ENCODE measurements at places on chromosomes 5 and 9.

DNA sequence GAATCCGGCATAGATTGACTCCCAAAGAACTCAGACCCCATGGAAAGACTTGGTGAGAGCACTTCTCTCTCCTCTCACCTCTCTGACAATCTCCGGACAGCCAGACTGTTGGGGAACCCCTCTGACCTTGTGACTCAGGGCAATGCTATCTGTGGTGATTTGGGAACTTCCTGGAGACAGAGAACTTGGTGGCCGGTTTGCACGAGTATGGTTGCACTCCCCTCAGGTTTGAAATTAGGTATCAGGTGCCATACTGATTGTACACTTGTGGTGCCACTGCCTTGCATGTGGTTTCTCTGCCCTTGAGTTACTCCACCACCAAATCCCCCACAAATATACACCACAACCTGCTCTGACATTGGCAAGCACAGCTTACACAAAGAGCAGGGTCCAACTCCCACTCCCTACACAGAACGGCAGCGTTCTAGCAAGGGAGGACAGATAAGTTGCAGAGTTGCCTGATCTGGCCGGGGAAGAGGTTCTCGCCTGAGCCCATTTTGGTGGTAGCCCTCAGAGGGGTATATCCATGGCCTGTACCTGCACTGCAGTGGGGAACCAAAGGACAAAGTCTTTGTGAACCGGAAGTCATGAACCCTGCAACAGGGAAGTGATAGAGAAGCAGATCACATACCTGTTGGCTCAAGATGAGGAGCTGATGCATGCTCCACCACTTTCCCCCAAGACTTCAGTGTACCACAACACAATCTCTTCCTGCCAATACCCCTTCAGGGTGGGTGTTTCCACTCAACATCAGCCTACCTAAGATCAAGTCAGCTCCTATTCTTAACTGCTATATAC is 255.1 kb downstream of the MCTP1 start:
- DNase-seq = no peak

- no peak for DNase-seq
Observed at GRCh38 chr5:132405646-132406045, 36.1 kb downstream of the SLC22A5 start.

DNA sequence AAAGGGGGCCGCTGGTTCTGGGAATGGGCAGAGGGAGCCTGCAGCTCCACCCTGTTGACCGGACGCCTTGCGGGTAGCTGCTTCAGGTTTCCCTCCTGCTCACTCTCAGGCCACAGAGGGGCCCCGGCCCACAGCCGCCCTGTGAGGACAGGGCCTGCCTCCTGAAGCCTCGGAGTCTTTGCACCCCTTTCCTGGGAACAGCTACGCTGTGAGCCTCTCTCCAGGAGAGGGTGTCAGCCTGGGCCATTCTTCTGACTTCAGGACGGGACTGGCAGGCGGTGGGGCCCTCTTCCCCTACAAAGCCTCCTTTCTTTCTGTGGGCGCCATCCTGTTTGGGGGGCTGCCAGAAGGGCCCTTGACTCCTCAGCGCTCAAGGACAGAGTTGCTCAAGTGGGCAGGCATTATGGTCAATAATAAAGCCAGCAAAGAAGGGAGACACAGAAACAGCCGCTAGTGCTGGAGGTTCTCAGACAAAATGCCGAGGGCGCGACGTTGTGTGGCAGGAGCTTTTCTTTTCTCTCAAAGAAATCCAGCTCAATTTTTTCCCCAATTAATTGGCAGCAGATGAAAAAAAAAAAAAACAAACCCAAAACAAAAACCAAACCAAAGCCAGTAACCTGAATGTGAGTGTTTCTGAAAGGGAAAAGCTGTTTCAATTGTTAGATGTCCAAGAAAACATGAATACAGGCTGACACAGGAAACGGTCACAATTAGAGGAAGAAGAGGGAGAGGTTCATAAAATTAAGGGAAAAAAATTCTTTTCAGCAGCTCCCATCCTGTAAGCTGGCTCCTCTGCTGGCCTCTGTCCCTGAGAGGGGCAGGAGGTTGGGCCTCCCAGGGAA is 12.8 kb upstream of the SLC25A51 start:
- DNase-seq = peak; percentile 62

DNA sequence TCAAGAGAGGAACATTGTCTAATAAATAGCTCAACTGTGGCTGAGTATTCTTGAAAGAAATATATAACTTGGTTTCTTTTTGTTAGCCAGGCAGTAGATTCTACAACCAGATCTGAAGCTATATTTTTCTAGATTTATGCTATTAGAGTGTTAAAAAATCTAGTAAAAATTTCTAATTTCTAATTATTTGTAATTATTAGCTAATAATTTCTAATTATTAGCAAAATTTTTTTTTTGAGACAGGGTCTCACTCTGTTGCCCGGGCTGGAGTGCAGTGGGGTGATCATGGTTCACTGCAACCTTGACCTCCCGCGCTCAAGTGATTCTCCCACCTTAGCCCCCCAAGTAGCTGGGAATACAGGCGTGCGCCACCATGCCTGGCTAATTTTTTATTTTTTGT is 2.8 kb downstream of the RAD17 start:
- DNase-seq = no peak

GRCh38 chr9:122186301-122186700 is 26.6 kb downstream of the MORN5 start:
- no peak for DNase-seq

DNA sequence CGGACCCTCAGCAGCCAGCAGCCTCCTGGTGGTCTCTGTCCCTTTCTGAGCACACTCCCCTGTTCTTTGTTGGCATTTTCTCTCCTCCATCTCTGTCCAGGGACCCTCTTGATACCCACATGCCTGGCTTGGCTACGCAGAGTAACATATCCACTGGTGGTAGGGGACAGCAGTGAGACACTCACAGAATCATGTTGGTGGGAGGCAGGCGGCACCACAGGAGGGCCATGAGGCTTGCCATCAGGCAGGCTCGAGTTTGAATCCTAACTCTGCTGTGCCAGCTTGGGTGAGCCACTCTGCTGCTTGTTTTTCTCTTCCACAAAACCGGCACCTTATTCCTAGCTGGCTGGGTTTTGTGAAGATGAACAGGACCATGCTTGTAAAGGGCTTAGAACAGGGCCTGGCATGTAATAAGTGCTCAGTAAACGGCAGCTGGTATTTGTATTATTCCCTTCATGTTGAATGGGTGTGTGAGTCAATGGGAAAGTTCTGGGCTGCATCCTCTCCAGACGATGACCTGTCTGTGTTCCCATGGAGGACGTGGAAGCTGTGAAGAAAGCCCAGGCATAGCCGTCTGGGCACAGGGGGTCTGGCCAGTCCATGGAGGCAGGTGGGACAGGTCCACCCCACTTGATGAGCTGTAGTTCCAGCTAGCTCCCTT is 2.3 kb downstream of the COL27A1 start:
- peak; percentile 32 for DNase-seq

DNA sequence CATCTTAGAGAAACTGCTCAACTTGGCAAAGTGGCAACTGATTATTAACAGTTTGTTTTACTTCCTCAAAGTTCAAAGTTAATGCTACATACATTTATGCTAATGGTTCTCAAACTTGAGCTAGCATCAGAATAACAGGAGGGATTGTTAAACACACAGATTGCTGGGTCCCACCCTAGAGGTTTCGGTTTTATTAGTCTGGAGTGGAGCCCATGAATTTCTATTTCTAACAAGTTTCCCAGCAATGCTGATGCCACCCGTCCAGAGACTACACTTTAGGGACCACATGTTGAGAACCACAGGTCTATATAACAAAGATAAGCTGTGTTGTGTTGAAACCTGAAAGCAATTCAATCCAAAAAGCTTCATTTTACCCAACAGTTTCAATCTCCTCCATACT is 95.3 kb downstream of the FBXW11 start:
- DNase-seq = no peak

- no peak for DNase-seq
Observed at GRCh38 chr5:180736536-180736935, 3.3 kb downstream of the OR2Y1 start.

DNA sequence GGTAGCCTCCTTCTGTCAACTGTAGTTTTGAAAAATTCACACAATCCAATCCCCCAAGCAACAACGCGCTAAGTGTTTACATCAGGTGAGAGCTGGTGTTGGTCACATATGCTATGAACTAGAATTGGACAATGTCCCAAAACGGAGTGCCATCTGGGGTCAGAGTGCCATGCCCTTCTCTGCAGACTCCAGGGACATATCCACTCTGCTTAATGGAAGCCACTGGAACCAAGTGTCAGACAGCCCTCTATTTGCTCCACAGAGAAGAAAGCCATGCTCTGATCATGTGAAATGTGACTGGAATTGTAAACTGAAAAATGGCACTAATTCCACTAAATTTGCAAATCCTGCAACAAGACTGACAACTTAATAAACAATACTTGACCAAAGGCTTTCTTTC is 12.2 kb downstream of the ABCA1 start:
- DNase-seq = no peak

DNA sequence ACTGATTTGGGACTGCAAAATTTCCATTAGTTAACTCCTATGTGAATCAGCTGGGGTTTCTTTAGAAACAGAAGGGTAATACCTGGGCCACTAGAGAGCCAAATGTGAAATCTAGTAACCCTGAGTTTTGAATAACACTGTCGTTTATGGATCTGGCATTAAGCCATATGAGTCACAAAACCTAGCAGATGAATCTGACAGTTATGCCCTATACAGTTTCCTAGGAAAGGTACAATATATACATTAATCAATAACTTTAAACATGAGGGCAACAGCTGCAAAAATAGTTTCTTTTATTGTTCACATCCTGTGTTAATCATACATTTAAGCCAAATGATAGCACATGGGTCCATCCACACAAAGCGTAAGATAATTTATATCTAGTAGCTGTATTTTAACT is 56.9 kb downstream of the PAM start:
- DNase-seq = no peak

DNA sequence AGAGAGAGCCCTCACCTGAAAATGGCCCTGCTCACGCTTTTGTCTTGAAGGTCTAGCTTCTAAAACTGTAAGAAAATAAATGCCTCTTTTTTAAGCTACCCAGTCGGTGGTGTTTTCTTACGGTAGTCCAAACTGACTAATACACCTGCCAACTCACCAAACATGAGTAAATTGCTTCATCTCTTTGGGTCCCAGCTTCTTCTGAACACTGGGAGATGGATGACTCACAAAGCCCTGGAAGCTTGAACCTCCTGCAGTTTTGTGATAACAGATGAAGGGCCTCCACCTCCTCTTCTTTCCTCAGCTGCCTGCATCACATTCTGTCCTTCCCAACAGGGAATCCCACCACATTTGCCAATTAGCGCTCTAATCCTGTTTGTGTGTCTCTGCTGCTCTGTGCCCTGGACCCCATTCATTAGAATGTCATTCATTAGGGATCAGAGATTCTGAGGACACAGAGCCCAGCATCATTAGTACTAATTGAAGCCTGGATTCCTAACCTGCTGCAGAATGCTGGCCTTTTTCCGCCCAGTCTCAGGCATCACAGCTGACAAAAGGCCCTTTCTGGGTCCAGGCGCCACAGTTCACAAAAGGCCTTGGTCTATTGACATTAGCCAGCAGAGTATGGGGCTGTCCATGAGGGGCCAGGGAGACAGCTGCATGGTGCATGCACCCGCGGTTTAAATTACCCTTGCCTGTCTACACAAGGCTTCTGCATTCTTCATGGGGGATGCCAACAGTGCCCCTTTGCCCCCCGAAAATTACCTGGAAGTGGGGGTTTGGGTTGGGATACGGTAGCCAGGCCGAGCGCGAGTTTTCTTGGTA is 349.3 kb downstream of the SEMA5A start:
- peak; percentile 54 for DNase-seq

GRCh38 chr9:75671354-75671753 is 219.1 kb upstream of the PCSK5 start:
- DNase-seq = no peak

DNA sequence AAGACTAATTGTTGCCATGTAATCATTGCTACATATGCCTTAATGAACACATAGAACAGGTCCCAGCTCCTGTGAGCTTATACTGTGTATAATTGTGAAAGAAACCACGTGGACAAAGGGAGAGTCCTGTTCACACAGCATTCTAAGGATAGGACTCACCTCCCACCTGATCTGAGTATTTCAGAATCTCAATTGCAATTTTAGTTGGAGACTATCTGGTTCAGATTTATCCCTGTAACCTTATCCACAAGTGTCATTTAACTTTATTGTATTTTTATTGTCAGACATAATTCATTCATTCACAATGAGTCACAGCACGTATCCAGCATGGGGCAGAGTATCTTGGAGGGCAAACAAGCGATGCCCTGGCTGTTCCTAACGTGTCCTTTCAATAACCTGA is 448.3 kb downstream of the NTRK2 start:
- DNase-seq = no peak

- DNase-seq = peak; percentile 93
Observed at GRCh38 chr5:57316798-57317327, 143.0 kb downstream of the GPBP1 start.

DNA sequence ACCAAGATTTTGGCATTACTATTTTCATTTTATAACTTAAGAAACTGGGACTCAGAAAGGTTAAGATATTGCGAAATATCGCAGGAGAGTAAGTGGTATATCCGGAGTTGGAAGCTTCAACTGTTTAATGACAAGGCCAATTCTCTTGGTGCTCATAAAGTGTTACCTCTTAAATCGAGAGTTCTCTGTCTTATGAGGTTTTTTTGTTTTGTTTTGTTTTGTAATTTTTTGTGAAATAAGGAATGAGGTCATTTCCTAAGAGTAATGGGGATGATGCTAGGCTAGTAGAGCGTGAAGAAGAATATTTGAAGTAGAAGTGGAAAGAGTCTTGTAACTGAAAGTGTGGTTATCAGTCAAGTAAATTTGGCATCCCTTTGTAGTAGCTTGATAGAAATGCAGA is 183.2 kb upstream of the DAB2 start:
- DNase-seq = no peak

DNA sequence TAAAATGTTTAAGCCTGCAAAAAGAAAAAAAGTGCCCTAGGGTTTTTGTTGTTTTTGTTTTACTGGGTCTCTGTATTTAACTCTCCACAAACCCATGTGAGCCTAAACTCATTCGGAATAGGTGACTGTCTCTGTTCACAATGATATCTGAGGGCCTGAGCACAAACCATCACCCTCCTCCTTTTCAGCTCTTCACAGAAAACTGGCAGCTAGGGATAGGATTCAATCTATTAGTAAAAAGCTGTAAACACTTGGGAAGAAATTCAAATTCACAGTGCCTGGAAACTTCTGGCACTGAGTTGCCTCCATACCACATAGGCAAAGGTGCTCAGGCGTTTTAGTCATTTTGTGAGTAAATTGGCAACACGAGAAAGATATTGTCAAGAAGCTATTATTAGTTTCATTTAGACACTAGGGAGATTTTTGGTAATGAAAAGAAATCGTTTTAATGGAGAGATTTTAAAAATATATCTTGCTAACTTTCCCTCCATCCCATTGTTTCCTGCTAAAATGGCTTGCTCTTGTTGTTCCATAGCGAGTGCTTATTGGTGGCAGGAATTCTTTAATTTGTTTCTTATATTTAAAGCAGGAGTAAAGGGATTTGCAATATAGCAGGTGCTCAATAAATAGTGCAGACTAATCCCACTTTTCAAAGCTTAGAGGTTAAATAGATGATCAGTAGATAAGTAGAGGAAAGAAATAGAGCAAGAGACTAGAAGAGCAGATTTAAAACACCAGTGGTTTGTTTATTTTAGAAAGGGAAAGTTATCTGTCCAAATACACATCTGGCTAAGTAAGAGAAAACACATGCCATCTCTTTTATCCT is 9.7 kb downstream of the FOXD1 start:
- DNase-seq = no peak

Measured in astrocyte of the hippocampus (primary cell).